Stimulated activated CD4-positive, alpha-beta T cell treated with anti-CD3 and anti-CD28 coated beads, Interleukin-4, amount 100 ng/mL, for 48 hours (primary cell): ENCODE measurements at places on chromosomes 1 and 21.

- peak; percentile 53 for DNase-seq
Measured at GRCh38 chr1:61081686-61082310, 563 bp upstream of the NFIA start.

GRCh38 chr1:230542054-230542453, 100.2 kb upstream of the COG2 start:
- DNase-seq, result no peak

DNA sequence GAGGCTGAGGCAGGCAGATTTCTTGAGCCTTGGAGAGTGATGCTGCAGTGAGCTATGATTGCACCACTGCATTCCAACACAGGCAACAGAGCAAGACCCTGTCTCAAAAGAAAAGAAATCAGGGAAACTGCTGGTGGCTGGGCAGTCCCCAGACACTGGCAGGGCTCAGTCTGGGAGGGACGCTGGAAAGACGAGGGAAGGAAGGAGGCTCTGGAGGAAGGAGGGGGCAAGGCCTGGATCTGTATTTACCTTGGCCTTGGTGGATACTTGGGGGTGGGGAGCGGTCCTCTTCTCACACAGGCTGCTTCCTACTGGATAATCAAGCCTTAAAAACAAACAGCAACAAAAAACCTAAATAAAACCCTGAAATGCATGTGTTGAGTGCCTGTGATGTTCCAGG, 24.4 kb downstream of the KCNQ4 start:
- DNase-seq, result no peak

DNA sequence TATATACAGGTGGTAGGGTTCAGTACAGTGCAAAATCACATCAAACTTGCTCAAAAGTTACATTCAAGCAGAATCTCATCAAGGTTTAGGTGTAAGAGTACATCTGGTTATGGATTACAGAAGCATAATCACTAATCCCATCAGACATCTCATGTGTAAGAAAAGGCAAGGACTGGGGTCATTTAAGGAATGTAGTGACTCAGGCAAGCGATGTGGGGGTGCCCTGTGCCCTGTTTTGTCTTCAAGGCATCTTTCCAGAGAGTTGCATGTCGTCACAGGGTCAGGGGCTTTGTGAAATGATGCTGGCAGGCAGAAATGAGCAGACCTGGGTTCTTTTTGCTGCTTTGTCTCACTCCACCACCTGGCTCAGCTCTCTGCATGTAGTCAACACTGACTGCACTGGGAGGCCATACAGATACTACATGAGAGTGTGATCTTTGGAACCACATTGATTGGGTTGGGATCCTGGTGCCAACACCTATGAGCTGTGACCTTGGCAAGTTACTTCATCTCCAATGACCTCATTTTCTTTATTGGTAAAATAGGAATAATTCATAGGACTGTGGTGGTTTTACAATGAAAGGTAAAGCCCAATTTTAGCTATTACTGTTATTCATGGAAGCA, 8.2 kb upstream of the HHIPL2 start:
- no peak for DNase-seq

DNA sequence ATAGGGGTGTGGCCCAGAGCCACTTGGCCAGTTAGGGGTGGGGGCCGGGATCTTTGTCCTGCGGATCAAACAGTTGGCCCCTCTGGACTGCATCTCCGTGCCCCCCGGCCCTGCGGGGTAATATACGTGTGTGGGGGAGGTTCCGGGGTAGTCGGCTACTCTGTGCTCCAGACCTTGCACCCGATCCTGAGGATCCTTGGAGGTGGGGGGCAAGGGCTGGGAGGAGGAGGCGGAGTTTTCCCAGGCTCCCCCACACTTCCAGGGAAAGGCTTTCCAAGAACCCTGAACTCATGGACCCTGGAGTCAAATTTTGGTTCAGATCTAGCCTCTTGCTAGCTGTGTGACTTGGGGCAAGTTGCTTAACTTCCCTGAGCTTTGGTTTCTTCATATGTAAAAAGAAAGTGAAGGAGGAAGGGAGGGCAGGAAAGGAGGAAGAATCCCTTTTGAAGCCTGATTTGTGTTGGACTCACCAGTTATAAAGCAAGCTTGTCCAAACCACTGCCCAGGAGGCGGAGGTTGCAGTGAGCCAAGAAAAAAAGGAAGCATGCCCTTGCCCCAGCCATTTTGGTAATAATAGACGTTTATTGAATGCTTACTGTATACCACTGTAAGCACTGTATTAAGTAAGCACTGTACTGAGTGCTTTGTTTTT, 686 bp downstream of the MIIP start:
- no peak for DNase-seq

GRCh38 chr1:210236386-210236839, 3.8 kb downstream of the SERTAD4 start:
- no peak for DNase-seq

GRCh38 chr1:94327001-94327690, 89.8 kb upstream of the ARHGAP29 start:
- DNase-seq, result no peak

- no peak for DNase-seq
Measured at GRCh38 chr1:90192408-90192807, 197.5 kb downstream of the ZNF326 start.

GRCh38 chr1:113783254-113784103, 24.2 kb upstream of the PHTF1 start:
- peak; percentile 11 for DNase-seq

DNA sequence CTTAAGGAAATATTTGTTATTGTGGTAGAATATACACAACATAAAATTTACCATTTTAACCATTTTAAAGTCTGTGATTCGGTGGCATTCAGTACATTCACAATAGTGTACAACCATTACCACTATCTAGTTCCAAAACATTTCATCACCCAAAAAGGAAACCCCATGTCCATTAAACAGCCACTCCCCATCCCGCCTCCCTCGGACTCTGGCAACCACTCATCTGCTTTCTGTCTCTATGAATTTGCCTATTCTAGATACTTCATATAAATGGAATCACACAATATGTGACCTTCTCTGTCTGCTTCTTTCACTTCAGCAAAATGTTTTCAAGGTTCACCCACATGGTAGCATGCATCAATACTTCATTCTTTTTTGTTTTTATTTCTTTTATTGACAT, 51.3 kb downstream of the PTP4A2 start:
- no peak for DNase-seq

DNA sequence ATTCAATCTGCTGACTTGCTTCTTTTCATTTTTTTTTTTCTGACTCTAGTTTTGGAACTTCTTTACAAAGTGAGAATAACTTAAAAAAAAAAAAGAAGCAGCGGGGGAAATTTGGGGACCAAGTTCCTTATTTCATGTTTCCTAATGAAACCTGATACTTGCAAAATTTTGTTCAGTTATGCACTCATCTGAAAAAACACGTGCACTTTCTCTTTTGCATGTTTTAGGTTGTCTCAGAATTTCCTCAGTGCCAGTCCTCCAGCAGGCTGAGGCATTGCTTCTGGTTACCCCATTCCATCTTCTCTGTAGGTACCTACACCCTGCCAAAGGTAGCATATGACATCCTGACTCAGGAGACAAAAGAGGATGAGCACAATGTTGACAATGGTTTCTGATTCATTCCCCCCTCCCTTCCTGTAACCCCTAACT, 299.7 kb downstream of the GRIK1 start:
- no peak for DNase-seq

GRCh38 chr1:43011020-43011419, 52.4 kb upstream of the SLC2A1 start:
- DNase-seq, result no peak

- DNase-seq, result no peak
Measured at GRCh38 chr1:37752213-37752582, 12.7 kb downstream of the EPHA10 start.

DNA sequence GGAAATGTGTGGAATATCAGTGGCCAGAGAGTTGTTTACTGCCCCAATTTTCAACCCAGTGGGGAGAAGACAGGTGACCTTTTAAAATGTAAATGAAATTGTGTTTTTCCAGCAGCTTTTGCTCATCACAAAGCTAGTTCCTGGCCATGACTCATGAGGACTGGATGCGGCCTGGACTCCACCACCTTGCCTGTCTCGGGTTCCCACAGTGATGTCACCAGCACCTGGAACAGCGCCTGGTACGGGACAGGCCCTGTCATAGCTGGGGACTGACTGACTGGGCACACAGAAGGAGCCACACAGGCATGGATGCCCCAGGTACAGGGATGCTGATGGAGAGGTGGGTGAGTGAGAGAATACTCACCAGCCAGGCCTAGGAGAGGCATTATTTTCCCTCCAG, 277.1 kb downstream of the AJAP1 start:
- no peak for DNase-seq

GRCh38 chr21:36543924-36544323, 64.0 kb upstream of the CLDN14 start:
- no peak for DNase-seq

GRCh38 chr1:163655565-163655964, 333.8 kb downstream of the NUF2 start:
- DNase-seq, result no peak

DNA sequence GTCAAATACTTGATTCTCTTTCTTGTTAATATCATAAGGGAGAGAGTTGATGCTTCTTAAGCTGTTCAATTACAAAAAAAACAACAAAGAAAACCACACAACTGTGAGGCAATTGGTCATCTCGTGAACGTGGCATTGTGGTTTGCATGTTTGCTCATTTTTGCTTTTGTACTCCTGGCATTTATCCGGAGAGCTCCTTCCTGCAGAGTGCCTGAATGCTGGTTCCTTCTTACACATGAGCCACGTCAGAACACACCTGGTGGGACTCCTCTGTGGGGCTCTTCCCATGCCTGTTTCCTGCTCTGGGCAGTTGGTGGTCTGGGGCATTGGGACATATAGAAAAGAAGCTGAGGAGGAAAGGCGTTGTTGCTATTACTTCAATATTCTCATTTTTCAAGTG, 25.7 kb downstream of the KCNK1 start:
- DNase-seq, result no peak

GRCh38 chr1:230230948-230231773, 164.1 kb downstream of the GALNT2 start:
- no peak for DNase-seq

- no peak for DNase-seq
Measured at GRCh38 chr21:45256912-45257672, 30.6 kb downstream of the POFUT2 start.

DNA sequence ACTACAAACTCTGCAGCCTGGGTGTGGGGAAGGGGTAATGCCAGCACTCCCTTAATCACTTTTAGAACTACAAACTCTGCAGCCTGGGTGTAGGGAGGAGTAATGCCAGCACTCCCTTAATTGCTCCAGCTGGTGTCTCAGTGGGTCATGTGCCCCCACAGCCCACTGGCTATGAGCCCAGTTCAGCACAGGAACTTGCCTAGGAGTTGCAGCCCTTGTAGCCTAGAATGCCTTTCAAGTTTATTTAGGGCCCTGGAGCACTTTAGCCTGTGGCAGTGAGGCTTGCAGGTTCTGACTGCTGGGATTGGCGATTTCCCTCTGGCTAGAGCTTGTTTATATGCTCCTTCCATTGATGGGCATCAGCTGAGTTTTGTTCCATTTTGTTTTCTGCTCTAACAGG, 17.1 kb downstream of the VN1R5 start:
- no peak for DNase-seq

DNA sequence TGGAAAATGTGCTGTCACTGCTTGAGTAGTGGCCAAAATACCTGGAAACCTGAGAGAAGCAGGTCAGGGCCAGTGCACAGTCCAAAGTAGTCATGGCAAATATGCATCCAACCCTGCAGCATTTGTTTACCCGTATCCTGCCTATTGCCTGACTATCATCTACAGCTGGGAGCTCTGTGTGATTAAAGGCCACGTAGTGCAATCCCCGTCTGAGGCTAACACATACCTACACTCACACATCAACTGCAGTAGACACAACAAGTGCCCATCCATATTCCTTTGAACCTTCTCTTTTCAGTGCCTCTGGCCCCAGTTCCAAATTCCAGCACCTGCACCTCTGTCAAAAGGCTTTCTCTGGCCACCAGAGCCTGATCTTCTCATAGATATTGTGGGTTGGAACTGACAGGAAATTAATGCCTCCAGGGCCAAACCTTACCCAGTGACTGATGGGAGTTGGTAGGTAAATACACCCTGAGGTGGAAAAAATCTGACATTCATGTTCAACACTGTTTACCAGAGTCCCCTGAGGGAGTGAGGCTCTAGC, 383.0 kb downstream of the SETD4 start:
- DNase-seq, result no peak

DNA sequence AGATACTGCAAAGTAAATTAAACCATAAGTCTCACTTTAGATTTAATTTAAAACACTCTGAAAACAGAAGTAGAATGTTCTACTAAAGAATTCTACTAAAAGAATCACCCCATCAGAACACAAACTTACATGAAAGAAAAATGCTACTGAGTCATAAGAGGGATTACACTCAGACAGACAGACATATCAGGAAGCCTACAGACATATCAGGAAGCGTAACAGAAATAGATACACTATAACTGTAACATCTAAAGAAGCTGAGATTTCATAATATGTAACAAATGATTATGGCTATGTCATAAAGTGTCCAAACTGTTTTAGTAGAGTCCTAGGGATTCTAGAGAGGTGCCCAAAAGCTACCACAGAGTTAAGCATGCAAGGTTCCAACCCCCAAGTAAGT, 23.9 kb downstream of the FOXJ3 start:
- no peak for DNase-seq

DNA sequence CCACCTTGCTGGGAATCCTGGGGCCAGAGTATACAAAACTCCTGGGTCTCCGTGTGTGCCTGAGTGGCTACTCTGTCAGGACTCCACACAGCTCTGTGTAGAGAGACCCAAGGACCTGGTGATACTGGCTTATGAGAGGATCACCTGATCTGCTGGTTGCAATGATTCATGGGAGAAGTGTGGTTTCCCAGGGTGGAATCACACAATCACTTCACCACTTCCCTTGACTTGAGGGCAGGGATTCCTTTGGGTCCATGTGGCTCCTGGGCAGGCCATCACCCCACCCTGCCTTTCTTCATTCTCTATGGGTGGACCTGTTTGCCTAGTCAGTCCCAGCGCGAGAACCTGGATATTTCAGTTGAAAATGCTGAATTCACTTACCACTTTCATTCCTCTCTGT, 13.3 kb downstream of the PRSS38 start:
- DNase-seq, result no peak
